ENCODE measurements at places on chromosomes 7 and 10. TPM values are rescaled to one million over a fixed set of nuclear protein-coding genes. Genes with fewer than 3 reads are reported as not detected.

DNA sequence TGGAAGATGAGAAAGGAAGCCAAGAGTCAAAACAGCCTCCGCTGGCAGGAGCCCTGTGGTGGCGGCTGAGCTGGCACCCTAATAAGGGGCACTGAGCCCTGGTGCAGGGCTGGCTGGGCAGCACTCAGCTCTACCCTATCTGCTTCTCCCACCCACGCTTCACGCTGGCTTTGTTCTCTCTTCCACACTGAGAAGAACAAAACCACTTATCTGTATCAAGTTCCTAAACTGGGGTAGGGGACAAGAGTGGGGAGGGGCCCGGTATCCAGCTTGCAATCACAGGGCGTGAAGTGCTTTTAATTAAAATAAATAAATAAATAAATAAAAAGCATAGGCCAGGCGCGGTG is 52.1 kb downstream of the FAM53B start:
- no peaks in the 10 kb centered on the region for H3K27me3 ChIP-seq
- no peak overlapping the region for H3K27ac ChIP-seq
- H3K4me1 ChIP-seq, result no peaks in the 10 kb centered on the region
- DNase-seq, result no peak
- H3K4me3 ChIP-seq, result no peak overlapping the region

SCART1 gene
- 1.6 TPM for total RNA-seq

DNA sequence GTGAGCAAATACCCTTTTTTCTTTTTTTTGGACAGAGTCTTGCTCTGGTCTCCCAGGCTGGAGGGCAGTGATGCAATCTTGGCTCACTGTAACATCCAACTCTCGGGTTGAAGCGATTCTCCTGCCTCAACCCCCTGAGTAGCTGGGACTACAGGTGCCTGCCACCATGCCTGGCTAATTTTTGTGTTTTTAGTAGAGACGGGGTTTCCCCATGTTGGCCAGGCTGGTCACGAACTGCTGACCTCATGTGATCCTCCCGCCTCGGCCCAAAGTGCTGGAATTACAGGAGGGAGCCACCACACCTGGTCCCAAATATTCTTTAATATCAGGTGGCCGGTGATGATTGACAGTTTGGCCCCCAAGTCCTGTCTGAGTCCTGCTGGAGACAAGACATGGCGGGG is 6.6 kb downstream of the LAT2 start:
- no peak overlapping the region for H3K27ac ChIP-seq
- no peak overlapping the region for H3K4me3 ChIP-seq
- H3K27me3 ChIP-seq, result no peaks in the 10 kb centered on the region
- H3K4me1 ChIP-seq, result no peaks in the 10 kb centered on the region

NEBL gene
- total RNA-seq, result 26.6 TPM

- DNase-seq, result no peak
- H3K4me3 ChIP-seq, result no peak overlapping the region
- H3K4me1 ChIP-seq, result no peaks in the 10 kb centered on the region
Observed at GRCh38 chr10:77104459-77104980, 533.1 kb downstream of the KCNMA1 start.

DNA sequence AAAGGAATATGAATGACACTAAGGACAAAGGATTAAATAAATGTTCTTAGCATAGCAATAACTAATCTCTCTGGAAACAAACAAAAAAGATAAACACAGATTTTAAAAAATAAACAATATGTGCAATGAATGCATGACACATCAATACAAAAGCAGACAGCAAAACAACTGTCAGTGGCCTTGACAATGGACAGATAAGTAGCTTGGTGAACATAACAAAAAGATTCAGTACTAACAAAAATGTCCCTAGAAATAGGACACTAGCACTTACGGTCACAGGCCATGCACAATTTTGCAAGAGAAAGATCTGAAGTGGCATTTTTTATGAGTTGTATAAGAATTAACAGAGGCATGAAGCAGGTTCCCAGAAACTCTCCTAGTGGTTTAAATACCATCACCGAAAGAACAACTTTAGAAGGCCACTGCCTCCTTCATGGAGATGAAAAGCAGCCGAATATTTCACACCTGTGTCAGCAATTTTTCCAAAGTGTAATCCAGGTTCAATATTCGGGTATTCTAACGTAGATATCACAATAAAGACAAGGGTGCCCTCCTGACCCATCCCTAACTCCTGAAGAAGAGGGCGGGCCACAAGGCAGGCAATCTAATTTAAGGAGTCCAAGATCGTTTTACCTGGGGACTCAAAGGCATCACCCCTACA is 231.3 kb upstream of the MKLN1 start:
- no peaks in the 10 kb centered on the region for H3K4me1 ChIP-seq
- no peak overlapping the region for H3K27ac ChIP-seq
- H3K4me3 ChIP-seq, result no peak overlapping the region
- H3K36me3 ChIP-seq, result no peaks in the 10 kb centered on the region
- no peak for DNase-seq

DIP2C gene
- total RNA-seq, result 7.6 TPM

DNA sequence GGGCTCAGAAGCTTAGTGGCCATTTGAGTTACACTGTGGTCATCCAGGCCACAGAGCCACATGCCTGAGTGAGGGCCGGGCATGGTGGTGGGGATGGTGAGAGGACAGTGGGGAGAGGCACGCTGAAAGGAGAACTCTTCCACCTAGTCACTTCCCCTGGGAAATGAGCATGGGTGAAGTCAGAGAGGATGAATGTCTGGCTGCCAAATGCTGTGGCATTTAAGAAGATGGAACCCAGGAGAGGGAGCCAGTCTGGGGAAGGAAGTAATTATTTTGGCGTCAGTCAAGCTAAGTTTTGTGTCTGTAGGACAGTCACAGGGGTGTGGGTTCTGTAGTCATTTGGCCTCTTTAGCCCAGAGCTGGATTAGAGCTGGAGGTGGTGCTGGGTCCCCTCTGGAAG is 86.0 kb upstream of the PODXL start:
- no peaks in the 10 kb centered on the region for H3K4me1 ChIP-seq
- no peak overlapping the region for H3K27ac ChIP-seq
- no peaks in the 10 kb centered on the region for H3K36me3 ChIP-seq
- no peak for DNase-seq
- no peaks in the 10 kb centered on the region for H3K27me3 ChIP-seq

COL26A1 gene
- not detected for total RNA-seq

FAM25G gene
- not detected for total RNA-seq

- no peak overlapping the region for H3K27ac ChIP-seq
- no peak overlapping the region for H3K4me3 ChIP-seq
- no peaks in the 10 kb centered on the region for H3K36me3 ChIP-seq
- H3K27me3 ChIP-seq, result no peaks in the 10 kb centered on the region
- peaks cover 13% of the 10 kb centered on the region for H3K4me1 ChIP-seq
- DNase-seq, result peak; percentile 24
Observed at GRCh38 chr10:46544989-46545791, 11.3 kb downstream of the GPRIN2 start.

Data from colonic mucosa (tissue), 4 donors.